ENCODE measurements at places on chromosomes 3 and 15.
A peak's percentile ranks its signal among the peaks of the same experiment; 100 is the strongest.

DNA sequence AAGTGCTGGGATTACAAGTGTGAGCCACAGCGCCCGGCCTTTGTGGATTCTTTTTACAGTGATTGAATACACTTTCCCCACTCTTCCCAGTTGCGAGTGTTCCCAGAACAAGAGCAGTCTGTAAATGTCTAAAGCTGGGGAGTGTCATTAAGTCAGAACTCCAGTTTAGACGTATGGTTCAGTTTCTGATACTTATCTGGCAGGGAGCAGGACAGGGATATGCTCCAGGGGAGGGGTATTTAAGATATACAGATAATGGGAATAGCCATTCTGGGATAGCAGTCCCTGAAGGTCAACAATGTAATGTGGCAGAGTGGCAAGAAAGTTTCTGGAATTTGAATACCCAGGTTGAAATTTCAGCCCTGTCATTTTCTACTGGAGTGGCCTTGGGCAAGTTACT lies 164.1 kb downstream of the SSR3 start:
- no peak for DNase-seq

DNA sequence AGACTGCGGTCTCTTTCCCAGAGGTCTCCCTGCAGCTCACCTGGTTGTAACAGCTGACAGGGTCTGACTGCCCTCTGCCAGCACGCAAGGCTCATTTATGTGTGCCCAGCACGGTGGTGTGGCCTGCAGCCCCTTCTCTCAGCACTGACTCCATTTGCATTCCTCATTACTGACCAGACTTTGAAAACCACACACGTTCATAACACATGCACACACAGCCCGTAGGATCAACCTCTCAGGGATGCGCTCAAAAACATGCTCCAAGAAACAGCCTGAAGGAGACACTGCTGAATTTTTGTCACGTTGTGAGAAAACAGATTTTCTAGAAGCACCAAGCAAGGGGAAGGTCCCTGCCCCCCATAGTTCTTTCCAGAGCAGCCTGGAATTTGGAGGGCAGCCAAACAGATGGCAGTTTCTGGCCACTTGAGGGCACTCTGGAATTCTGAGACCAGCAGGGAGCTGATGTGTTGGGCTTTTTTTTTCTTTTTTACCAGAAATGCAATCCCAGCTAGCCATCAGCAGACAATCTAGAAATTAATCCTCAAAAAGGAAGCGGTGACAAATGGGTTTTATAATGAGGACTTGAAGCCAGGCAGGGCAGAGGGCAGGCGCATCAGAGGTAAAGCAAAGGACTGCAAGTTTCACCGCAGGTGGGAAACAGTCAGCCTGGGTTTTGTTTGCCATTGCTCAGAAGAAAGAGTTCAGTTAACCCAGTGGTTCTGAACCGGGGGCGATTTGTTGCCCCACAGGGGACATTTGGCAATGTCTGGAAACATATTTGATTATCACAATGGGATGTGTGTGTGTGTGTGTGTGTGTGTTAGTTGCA lies 170.5 kb upstream of the PROK2 start:
- peak; percentile 75 for DNase-seq

DNA sequence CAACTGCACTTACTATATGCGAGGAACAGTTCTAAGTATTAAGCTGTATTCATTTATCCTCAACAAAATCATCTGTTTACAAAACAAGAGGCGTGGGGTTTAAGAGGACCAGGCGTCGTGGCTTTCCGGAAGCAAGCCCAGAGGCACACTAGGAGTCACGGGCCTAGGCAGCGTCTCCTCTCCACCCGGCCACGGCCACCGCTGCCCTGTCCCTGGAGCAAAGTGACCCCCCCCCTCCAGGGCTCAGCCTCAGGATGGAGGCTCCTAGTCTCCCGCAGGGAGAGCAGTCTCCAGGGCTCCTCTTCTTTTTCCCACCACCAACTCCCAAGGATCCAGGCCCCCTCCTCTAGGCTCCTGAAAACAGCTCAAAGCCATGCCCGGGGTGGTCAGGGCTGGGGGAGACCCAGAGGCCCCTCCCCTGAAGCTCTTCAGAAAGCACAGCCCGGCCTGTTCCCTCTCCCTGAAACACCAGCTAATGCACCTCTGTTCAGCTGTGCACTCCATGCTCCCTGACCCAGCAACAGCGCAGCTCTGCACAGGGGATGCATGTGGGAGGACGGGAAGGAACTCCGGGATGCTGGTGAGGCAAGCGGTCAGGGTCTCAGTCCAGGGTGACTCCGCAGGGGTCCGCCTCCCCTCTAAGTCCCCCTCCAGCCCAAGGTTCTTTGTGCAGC lies 16.8 kb downstream of the TNK2 start:
- no peak for DNase-seq

GRCh38 chr3:174101244-174101643 lies 703.7 kb downstream of the NLGN1 start:
- DNase-seq = no peak
